WTC11 (cell line): ENCODE measurements at places on chromosomes 1 and 21.

- DNase-seq, result no peak
These were observed 48.7 kb downstream of the NPHP4 start for GRCh38 chr1:5943343-5944124.

DNA sequence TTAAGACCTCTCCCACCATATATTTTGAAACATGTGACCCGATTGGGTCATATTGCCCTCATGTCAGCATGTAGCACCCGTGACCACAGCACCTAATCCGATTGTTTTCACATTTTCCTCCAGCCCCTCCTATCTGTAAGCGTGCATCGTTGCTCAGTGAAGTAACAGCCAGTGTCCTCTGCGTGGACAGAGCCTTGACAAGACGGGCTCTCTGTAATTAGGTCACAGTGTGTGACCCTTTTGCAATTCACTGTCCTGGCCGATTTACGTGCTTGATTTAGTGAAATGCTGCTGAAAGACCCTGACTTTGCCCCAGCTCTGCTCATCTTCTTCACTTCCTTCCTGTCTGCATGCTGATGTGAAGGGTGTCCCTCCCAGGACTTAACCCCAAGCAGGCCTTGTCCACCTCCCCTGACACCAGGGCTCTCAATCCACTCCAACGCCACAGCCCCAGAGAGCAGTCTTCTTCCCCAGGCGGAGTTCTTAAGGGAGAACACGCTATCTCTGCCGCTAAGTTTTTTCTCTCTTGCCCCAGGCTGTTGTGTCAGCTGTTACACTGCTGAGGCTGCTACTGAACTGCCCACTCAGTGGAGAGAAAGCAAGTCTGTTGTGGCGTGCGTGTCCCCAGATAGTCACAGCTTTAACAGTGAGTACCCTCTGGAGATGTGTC is 19.4 kb downstream of the URB2 start:
- DNase-seq, result no peak

DNA sequence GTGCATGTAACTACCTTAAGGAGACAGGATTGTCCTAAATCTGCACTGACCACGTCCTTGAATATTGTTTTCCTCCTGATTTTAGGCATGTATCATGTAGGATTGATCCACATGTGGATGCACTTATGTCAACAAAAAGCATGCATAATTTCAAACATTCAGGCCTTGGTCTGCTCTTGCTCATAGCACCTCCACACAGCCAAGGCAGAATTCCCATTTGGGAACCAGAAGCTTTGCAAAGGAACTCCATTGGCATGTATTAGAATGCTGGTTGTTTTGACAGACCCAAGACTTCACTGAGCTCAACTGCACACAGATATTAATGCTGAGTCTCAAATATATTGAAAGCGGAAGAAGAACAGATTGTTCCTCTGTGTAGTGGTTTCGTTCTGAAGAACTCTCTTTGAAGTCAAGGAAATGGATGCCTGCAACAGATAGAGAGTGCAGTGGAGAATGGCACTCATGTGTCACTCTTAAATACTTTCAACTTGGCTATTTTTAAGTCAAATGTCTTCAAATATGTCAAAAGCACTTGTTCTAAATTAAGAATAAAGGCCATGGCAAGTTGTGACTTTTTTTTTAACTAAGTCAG is 387.6 kb downstream of the LTN1 start:
- DNase-seq, result no peak

DNA sequence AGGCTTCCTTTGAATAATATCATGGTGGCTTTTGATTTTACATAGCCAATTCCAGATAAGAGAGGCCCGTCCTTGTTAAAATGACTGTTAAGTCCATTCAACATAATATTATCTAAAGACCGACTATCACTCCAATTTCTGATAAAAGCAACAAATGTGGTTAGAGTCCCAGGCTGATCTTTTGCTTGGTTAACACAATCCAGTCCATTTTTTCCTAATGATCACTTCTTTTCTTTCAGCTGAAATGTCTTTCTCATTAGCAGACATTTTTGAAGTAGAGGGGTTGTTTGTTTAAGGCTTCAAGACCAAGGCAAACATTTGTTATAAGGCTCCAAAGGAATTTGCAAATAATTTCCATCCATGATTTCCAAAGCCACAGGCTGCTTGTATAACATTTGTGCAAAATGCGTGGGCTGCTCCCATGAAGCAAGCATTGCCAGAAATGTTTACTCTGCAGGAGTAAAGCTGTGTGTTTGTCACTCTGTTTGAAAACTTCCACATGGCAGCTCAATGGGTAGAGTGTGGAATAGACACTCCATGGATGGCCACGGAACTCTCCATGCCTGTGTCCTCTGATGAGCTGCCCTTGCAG is 111.5 kb downstream of the PSMG1 start:
- DNase-seq, result no peak

DNA sequence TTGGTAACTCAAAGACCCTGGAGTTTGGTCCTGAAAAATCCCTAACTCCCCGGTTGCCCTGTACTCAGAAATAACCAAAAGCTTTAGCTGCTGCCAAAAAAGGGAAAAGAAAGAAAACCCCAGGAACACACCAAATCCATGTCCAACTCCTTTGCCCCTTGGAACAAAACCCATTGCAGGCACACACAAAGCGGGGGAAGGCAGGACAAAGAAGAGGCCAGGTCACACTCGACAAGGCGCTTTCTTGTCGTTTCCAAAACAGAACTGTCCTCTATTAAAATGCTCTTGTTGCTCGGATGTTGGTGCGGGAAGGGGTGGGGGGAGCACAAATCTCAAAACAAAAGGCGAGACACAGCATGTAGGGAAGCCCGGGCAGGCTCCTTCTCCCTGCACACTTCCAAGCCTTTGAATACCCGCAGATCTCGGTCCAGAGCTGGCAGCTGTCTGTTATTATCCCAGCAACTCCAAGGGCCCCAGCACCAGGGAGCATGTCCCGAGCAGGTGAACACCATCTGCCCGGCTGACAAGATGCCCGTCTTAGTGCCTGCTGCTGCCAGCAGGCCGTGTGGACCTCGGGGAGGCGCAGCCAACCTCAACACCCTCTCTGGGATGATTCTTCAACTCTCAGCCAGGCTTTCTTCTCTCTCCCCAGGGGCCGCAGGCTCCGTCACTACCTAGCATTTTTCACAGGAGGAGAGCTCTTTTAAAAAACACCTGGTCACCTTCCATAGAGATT is 96.4 kb downstream of the SSBP3 start:
- peak; percentile 34 for DNase-seq

GRCh38 chr1:233086961-233087881 is 136.8 kb downstream of the NTPCR start:
- DNase-seq, result no peak

DNA sequence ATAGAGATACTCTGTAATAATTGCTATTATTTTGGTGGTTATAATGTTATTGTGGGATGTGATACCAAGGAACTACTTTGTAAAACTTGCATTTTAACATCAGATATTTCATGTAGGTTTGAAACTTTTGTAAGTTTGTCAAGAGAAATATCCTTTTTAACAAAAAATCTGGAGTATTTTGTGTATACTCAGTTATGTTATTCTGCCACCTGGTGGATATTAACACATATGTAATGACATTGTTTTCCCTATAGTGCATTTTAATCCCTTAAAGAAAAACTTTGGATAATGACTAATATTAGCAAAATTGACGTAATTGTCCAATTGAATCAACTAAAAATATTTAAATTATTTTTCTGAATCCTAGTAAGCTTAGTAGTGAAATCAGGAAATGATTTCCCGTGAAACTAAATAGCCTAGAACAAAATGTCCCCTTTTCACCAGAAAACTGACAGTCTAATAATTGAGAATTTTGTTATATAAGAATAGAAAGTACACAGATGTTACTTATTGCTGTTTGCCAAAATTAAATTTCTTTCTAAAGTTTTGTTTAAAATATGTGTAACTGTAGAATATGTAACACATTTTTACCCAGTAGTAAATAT is 39.6 kb downstream of the KCTD3 start:
- DNase-seq, result no peak

- no peak for DNase-seq
These were observed 16.2 kb downstream of the KCND3 start for GRCh38 chr1:111973150-111973790.

DNA sequence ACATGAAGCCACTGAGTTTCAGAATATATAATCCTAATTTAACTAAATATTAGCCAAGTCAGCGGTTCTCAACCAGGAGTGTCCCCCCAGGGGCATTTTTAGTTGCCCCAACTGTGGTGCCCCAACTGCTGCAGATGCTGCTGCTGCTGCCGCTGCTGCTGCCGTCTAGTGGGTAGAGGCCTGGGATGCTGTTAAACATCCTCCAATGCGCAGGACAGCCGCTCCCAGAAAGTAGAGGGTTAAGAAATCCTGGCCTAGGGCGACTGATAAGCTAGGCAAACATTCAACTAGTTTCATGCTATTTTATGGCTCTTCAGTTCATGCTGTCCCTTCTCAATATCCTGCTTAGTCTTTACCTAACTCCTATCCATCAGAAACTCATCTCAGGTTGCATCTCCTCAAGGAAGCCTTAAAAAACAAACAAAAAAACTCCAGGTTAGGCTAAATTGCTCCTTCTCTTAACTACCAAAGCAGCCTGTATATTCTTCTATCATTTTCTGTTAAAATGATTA is 9.9 kb upstream of the DCAF6 start:
- no peak for DNase-seq

DNA sequence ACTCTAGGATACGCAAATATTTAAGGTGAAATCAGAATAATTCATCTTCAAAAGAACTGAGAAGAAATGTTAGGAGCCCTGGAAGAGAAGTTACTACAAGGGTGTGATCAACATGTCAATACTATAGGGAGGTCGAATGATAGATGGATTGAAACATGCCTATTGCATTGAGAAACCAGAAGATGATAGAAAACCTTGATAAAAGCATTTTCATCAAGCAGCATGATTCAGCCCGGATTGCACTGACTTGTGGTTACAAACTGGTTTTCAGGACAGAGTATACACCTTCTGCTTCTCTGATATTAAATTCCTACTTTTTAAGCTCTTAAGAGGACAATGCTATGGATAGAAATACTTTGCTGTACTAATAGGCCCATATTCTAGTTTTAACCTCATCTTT is 164.2 kb downstream of the FMN2 start:
- DNase-seq, result no peak

GRCh38 chr1:61007534-61008364 is 74.6 kb upstream of the NFIA start:
- no peak for DNase-seq

DNA sequence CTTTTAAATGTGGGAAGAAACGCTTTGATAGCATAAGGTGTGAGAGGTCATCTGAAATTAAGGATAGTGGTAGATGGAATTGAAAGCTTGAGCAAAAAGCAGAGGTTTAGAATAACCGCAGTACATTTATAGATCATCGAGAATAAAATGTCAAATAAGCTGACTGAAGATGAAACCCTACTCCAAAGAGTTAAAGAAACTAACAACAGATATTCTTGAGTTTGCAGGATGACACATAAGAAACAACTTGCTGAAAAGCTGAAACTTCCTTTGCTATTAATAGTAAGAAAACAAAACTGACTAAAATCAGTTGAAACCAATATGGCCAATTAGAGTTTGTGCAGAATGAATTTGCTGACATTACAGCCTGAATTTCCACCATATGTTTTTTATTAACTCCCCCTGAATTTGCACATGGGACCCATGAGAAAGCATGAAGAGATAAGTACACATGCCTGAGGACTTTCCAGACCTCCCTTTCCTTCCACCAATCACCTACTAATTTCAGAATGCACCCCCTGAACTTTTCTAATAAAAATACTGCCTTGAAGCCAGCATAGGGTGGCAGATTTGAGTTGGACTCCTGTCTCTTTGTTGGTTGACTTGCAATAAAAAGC is 1.7 kb upstream of the C1orf185 start:
- no peak for DNase-seq

GRCh38 chr1:237146241-237146640 is 104.3 kb downstream of the RYR2 start:
- DNase-seq, result no peak

GRCh38 chr1:233587958-233588799 is 25.7 kb upstream of the KCNK1 start:
- DNase-seq, result peak; percentile 34

- DNase-seq, result no peak
These were observed 238.6 kb downstream of the DUSP10 start for GRCh38 chr1:221503268-221503667.

GRCh38 chr1:46370214-46370633 is 23.9 kb upstream of the FAAH start:
- no peak for DNase-seq

DNA sequence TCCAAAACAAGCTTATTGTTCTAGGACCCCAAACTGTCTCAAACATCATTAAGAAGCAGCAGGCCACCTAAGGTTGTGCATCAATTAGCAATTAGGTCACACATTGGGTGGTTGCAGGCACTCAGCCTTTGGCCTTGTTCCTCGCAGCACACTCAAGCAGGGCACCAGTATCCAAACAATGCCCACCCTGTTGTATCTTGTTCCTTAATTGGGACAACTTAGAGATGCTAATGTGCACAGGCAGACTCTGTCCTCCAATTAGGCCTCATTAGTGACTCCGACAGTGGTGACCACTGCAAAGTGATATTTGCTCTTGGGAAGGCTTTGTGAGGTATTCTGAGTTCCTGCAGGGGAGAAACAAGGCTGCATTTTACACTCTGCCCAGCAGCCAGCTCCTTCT is 515.1 kb upstream of the PTBP2 start:
- DNase-seq, result no peak

GRCh38 chr1:202144402-202145067 is at the start of gene ARL8A:
ARL8A (minus strand) TSS chr1:202144737; CDS start chr1:202144572, 165 bp downstream.
- DNase-seq, result peak; percentile 73

- no peak for DNase-seq
These were observed 2.7 kb upstream of the CNN3 start for GRCh38 chr1:94929351-94930217.

DNA sequence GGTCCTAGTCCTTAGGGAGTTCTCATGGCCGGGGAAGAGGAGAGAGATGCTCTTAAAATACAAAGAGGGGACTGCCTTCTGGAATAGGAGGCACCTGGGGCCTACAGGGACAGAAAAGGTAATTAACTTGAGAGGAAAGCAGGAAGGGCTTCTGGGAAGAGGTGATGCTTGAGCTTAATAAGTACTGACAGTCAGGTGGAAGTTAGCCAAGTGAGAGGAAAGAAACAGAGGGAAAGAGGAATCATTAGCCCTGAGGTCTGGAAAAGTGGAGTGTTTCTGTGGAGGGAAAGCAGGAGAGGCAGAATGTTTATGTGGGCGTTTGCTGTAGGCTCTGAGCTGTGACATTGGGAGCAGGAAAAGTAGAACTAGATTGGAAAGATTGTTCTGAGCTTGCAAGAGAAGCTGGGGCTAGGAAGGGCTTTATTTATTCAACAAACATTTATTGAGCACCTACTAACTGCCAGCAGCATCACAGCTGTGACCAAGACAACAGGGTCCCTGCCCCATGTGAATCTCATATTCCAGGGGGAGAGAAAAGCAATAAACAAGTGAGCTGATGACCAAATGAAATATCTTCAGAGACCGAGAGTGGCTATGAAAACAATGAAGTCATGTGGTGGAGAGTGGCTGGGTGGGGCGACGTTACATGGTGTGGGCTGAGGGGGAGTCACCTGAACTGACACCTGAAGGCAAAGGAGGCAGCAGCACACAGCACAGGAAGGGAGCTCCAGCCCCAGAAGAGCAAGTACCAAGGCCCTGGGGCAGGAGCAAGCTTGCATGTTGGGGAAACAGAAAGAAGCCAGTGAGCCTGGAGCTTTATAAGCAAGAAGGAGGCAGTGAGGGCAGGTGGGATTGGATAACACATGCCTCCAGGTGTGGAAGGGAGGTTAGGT is 4.4 kb upstream of the FNDC5 start:
- no peak for DNase-seq
